NCI-H69 (cell line): ENCODE measurements at places on chromosomes 7 and 10.

DNA sequence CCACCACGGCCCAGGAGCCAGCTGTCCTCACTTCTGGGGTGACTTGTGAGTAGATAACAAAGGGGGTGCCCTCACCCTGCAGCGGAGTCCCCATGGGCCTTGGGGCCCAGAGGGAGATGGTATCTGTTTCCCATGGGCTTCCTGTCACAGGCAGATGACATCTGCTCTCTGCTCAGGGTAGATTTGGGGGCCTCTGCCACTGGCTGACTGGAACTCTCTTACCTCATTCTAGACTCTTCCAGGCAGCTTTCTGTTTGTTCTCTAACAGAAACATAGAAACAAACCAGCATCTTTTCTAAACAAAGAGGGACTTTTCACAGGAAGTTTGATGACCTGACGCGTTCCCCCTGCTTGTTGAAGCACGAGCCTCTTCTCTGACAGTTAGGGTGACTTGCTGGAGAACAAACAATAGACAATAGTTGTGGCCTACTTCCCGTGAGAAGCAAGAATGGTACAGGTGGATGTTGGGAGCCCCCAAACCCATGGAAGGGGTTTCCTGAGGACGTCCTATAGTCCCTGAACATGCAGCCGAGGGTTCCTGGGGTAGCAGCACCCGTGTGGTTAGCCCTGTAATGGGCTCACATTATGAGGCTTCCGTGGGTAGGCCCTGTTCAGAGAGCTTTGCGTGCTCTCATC, 61.6 kb downstream of the GRK5 start:
- no peak for DNase-seq

- DNase-seq = no peak
Observed at GRCh38 chr10:119095640-119096039, 8.3 kb upstream of the DENND10 start.

DNA sequence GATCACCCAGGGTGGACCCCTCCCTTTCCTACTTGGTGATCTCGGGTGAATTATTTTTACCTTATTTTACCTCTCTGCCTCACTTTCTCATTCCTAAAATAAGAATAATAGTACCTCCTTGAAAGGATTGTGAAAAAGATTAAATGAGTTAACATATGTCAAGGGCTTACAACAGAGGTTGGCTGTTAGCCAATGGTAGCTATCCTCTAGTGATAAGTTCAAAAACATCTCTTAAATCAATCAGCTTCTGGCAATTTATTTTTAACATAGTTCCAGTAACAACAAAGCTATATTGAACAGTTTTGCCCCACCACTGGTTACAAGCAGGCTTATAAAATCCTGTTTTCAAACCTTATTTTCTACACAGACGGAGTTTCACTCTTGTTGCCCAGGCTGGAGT, 45.4 kb downstream of the TMEM168 start:
- DNase-seq = no peak

DNA sequence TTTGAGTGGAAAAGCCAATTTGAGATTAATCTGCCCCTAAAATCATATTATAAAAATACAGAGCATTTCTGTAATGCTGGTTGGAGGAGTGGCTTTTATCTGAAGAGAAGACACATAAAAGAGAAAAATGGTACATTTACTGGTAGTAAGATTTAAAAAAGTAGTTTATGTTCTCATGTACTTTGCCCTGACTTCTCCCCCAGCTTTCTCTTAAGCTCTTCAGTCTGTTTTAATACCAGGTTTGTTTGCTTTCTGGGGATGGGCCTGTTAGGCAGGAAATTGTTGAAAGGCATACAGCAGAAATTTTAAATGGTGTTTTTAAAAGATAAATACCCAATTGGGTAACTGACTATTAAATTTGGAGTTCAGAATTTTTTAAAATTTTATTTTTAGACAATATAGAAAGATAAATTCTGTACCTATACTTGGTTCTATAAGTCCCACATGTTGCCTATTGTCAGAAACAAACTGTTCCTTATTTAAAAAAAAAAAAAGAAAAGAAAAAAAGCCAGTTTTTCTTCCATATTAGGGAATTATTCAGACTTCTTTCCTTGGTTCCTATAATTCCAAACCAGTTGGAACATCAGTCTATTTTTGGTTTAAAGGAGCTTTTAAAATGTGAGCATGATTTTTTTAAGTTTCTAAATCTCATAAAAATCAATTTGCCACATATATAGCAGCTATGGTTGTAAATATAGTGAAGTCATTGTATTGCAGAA, 136.6 kb downstream of the ARID5B start:
- DNase-seq = peak; percentile 71

- DNase-seq = no peak
Observed at GRCh38 chr7:27098578-27099451, 3.0 kb upstream of the HOXA1 start.

- DNase-seq = no peak
Observed at GRCh38 chr7:78463039-78463438, 664.5 kb downstream of the PHTF2 start.

DNA sequence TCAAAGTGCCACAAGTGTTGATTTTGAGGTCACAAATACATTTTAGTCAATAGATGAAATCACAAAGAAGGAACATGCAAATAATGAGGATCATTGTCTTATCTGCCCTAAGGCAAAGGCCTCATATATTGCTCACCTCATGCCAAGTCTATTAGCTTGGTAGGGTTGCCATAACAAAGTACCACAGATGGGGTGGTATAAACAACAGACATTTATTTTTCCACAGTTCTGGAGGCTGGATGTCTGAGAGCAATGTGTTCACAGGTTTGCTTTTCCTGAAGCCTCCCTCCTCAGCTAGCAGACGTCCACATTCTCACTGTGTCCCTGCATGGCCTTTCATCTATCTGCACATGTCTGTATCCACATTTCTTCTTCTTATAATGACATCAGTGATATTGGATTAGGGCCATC, 59.6 kb downstream of the RELN start:
- DNase-seq = peak; percentile 90

GRCh38 chr7:18558910-18559309, 63.4 kb downstream of the HDAC9 start:
- DNase-seq = no peak

- no peak for DNase-seq
Observed at GRCh38 chr7:13540429-13540828, 449.0 kb downstream of the ETV1 start.

DNA sequence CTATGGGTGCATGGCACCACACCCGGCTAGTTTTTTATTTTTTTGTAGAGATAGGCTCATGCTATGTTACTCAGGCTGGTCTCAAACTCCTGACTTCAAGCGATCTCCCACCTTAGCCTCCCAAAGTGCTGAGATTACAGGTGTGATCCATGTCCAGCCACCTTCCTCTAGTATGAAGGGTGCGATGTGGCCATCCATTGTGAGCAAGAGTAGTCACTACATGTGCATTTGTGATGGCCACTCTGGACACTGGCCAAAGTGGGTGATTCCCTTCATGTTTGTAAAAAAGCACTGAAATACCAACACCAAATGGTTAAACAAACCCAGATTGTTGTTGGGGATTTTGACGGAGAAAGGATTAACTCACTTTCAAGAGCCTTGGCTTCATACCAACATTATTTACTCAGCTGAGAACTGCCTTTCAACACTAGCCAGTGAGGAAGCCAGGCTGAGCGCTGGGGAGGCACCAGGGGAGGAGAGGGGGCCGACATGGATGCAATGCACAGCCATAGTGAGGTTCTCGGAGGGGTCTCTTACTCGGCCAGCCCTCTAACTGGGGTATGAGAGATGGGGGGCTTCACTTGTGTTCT, 198.1 kb upstream of the LYZL2 start:
- no peak for DNase-seq

DNA sequence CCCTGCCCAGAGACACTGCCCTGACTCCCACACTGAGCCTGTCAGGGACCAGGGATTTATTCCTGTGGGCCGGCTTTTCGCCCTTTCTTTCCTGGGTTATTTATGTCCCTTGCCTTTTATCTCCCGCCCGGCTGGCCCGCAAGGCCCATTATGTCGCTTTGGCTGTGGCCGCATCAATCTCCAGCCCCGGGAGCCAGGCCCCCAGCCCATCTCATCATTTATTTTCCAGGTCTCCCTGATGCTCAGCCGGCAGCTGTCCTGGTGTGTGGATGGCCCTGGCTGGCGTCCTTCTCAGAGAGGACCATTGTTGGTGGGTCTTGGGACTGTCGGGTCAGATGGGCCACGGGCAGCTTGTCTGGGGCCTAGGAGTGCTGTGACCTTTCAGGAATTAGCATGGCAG, 82.3 kb downstream of the FAM241B start:
- no peak for DNase-seq

DNA sequence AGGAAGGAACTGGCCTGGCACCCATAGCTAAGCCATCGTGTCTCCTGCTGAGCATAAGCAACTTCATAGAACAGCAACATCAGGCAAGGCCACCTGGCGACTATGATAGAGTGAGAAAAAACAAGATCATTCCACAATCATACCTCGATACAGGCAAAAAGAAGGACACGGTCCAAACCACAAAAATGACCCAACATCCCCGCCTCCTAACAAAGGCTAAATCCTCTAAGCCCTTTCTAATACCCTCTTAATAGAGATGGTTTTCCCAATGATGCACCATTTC, 40.2 kb upstream of the SVOPL start:
- DNase-seq = no peak

GRCh38 chr7:602341-603141, 82.9 kb upstream of the PDGFA start:
- DNase-seq = no peak

- DNase-seq = no peak
Observed at GRCh38 chr7:134757938-134758337, 21.5 kb upstream of the CALD1 start.

DNA sequence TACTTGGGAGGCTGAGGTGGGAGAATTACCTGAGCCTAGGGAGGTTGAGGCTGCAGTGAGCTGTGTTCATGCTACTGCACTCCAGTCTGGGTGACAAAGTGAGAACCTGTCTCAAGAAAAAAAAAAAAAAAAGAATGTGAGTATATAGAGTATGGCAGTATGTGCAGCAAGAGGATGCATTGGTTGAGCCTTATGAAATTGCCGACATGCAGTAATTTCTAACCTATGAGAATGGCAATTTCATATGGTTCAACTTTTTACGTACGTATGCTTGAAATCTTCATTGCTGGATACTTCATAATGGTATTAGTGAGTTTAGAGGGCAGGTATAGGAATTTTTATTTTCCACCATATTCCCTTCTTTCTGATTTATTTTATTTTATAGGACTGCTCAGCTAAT, 4.6 kb upstream of the FAM133B start:
- DNase-seq = no peak

DNA sequence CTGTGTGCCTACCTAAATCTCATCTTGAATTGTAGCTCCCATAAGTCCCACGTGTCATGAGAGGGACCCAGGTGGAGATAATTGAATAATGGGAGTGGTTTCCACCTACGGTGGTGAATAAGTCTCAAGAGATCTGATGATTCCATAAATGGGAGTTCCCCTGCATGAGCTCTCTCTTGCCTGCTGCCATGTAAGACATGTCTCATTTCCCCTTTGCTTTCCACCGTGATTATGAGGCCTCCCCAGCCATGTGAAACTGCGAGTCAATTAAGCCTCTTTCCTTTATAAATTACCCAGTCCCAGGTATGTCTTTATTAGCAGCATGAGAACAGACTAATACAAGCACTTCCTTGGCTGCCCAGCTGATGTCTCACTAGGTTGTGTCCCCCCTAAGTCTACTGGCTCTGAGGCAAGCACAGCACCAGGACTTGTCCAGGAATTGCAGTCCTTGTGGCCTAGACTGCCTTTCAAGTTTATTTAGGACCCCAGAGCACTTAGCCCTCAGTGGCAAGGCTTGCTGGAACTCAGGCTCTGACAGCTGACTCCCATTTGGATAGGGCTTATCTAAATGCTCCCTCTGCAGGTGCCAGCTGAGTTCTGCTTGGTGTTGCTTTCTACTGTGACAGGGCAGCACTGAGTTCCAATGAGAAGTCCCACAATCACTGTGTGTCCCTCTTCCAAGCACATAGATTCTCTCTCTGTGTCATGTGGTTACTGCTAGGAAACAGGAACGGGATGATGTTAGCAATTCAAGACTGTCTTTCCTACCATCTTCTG, 59.0 kb upstream of the TAS2R16 start:
- DNase-seq = peak; percentile 74
